ENCODE measurements at places on chromosomes 16 and 17.
A peak's percentile ranks its signal among the peaks of the same experiment; 100 is the strongest.

GRCh38 chr17:4944163-4944553 lies 4.1 kb downstream of the RNF167 start:
- no peak for DNase-seq

- no peak for DNase-seq
These were observed 171.8 kb upstream of the WSCD1 start for GRCh38 chr17:5898406-5898805.

- DNase-seq = no peak
These were observed 290.6 kb upstream of the CCL2 start for GRCh38 chr17:33964344-33964979.

DNA sequence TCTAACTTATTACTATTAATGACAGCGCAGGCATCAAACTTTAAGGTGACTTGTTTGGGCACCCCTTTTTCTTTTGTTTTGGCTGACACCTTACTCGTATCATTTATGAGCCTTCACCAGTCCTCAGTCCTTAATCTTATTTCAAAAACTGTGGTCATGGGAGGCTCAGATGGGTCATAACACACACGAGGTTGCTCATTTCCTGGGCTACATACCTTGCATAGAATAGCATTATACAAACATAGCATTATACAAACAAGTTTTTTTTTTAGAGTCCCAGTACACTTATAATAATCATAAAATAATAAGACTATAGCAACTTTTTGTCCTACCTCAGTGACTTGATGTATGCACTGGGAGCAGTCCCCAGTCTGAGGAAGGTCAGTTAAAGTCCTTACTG lies 11.2 kb upstream of the ACSF2 start:
- DNase-seq = no peak

GRCh38 chr16:85634747-85635544 lies 21.8 kb downstream of the GSE1 start:
- no peak for DNase-seq

DNA sequence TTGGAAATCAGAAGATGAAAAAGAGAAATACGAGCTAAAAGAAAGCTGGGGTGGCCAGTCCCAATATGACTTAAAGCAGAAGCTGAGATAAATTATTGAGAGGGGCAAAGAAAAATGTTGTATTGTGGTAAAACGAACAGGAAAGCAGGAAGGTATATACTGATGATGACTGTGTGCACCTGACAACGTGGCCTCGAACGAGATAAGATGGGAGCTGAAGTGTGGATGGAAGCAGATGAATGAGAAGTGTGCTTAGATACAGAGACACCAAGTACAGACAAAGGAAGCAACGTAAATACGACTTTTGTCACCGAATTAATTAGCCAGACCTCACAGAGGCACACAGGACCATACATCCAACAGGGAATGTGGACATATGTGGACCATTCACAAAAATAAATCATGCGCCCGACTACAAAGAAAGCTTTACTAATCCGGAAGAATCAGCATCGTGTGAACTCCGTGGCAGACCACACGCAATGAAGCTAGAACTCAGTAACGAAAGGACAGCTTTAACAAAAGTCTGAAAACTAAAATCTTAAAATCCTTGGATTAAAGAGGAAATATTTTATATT lies 218.7 kb downstream of the RPTOR start:
- DNase-seq = no peak

GRCh38 chr17:12665263-12666210 lies at the start of gene MYOCD:
TSS of gene MYOCD (plus strand) at chr17:12665890. CDS start at chr17:12666189, 299 bp downstream.
- DNase-seq = no peak

GRCh38 chr16:11692651-11693050 lies 24.4 kb downstream of the SNN start:
- no peak for DNase-seq

DNA sequence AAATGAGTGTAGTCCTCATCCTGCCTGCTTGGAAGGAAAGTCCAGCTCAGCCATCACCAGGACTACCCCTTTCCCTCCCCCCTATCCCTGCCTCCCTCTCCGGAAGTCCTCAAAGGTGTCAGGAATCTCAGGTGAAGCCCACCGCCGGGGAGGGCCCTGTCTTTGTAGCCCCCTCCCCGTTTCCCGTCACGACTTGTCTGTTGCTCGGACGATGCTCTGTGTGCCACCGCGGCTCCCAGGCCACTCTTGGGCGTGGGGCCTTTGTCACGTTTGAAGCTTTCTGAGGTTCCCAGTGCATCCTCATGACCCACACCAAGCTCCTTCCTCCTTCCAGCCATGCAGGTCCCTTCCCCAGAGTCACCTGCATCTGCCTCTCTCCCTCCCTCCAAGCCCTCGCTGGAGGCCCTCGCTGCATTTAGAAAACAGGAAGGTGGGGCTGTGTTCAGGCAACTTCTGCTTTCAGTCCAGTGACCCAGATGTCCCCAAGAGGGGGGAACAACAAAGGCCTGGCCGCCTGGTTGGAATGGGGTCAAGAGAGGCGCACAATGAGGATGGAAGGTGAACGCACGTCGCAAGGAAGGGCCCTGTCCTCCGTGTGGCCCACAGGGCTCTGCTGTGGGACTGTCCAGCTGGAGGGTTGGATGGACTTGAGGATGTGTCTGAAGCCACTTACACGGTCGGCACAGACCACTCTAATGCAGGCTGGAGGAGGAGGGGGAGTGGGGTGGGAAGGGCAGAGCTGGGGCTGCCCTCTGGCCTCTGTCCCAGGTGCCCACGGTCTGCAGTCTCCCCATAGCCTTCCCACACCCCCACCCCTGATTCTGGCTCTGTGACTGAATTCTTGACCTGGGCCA lies 59.9 kb downstream of the OR1D5 start:
- no peak for DNase-seq

GRCh38 chr16:56691885-56692284 lies 9.6 kb downstream of the MT1X start:
- no peak for DNase-seq

GRCh38 chr17:29179232-29180033 lies 765 bp downstream of the MYO18A start:
- no peak for DNase-seq

GRCh38 chr16:12009462-12009861 lies 32.9 kb downstream of the SNX29 start:
- DNase-seq = no peak

DNA sequence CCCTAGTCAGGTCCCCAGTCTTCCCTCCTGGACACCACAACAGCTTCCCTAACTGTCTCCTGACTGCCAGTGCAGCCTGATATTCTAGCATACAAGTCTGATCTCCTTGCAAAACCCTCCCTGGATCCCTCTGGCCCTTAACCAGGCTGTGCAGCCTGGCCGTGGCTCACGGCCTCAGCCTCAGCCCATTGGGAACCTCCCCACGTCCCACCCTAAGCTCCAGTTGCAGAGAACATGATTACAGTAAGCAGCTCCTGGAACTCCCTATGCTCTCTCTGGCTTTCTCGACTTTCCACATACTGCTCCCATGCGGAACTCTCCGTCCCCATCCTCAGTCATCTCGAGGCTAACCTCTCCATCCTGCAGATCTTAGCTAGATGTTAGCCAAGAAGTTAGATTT lies 13.0 kb downstream of the ALOX12B start:
- no peak for DNase-seq

DNA sequence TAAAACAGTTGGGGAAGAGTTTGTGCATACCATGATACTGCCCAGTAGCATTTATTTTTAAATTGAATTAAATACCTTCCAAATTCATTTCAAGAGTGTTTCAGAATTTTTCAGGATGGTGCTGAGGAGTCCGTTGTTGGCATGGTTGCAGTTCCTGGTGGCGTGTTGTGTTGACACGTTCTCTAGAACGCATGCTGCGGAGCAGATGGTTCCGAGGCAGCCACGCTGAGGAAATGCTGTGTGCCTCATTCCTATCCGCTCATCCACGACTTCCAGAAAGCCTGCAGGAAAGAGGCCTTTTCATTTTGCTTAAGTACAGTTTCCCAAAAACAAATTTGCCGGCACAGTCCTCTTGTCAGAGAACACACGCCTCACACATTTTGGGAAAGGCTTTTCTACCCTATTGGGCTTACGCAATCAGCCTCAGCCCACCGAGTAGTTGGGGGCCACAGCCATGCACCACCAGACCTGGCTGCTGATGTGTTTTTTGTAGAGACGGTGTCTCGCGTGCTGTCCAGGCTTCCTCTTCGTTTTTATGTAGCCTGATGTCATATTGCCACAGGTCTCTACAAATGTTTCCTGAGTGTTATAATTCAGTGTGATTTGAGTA lies 32.1 kb upstream of the IL17C start:
- no peak for DNase-seq

DNA sequence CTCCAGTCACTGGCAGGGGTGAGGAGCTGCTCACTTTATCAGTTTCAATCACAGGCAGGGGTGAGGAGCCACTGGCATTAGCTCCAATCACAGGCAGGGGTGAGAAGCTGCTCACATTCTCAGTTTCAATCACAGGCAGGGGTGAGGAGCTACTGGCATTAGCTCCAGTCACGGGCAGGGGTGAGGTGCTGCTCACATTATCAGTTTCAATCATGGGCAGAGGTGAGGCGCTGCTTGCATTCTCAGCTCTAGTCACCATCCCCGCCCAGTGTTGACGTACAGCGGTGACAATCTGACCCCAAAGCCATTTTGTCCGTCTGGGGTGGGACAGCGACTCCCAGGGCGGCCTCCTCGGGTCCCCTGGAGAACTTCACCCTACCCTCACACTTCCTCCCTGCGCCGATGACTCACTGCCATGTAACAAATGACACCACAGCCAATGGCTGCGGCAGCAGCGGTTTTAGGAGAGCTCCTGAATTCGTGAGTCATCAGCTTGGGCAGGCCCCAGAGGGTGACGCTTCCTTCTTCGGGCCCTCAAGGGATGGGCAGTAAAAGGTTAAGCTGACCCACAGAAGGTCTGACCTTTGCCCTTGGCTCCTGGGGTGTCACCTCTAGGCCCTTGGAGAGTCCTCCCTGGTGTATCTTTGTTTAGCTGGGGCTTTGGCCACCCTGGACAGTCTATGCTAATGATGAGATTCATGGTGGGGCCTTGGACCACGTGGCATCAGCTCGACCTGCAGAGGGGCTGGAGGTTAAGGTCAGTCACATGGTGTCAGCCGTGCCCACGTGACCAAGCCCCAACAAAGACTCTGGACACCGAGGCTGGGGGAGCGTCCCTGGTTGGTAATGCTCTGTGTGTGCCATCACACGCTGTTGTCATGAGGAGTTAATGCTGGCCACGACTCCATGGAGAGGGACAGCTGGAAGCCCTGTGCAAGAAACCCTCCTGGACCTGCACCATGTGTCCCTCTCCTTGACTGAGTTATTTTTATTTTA lies 171.7 kb downstream of the C16orf95 start:
- no peak for DNase-seq

GRCh38 chr16:4110680-4111079 lies 5.6 kb downstream of the ADCY9 start:
- no peak for DNase-seq

DNA sequence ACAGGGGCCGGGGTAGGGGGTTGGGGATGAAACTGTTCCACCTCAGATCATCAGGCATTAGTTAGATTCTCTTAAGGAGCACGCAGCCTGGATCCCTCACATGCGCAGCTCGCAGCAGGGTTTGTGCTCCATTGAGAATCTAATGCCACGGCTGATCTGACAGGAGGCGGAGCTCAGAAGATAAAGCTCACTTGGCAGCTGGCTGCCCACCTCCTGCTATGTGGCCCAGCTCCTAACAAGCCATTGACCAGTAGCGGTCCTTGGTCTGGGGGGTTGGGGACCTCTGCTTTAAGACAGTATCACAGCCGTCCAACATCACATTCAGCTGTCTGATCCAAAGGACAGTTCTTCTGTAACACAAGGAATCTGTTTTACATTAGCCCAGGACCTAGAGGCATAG lies 62.5 kb downstream of the SLC39A11 start:
- no peak for DNase-seq

DNA sequence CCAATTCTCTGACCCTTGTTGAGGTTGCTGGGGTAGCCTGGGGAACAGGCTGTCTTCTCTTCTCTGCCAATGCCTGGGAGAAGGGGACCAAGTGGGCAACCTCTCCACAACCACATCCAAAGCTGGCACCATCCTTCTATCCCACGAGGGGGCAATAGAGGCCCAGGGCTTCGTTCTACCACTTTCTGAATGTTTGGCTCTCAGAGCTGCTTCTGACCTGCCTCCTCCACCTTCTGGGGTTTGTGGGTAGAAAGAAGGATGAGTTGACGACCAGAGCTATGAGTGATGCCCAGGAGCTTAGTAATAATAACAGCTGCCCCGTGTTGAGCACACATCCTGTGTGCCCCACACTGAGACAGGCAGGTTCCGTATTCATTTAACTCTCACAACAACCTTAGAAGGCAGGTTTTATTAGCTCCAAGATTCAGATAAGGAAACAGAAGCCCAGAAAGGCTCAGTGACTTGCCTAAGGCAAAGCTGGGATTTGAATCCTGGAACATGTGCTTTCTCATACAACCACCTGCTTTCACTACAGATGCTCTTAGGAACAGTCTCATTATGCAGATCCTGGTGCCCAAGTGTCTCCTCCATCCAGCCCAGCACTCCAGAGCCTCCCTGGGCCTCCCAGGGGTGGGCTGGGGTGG lies 11.1 kb downstream of the TSPOAP1 start:
- DNase-seq = peak; percentile 62

GRCh38 chr16:51166091-51166490 lies 15.0 kb upstream of the SALL1 start:
- DNase-seq = no peak

GRCh38 chr17:76523084-76524037 lies 14.1 kb downstream of the CYGB start:
- DNase-seq = peak; percentile 81

GRCh38 chr17:50280068-50280467 lies 5.8 kb downstream of the TMEM92 start:
- no peak for DNase-seq

- DNase-seq = no peak
These were observed 3.5 kb downstream of the KRT40 start for GRCh38 chr17:40980596-40980995.

DNA sequence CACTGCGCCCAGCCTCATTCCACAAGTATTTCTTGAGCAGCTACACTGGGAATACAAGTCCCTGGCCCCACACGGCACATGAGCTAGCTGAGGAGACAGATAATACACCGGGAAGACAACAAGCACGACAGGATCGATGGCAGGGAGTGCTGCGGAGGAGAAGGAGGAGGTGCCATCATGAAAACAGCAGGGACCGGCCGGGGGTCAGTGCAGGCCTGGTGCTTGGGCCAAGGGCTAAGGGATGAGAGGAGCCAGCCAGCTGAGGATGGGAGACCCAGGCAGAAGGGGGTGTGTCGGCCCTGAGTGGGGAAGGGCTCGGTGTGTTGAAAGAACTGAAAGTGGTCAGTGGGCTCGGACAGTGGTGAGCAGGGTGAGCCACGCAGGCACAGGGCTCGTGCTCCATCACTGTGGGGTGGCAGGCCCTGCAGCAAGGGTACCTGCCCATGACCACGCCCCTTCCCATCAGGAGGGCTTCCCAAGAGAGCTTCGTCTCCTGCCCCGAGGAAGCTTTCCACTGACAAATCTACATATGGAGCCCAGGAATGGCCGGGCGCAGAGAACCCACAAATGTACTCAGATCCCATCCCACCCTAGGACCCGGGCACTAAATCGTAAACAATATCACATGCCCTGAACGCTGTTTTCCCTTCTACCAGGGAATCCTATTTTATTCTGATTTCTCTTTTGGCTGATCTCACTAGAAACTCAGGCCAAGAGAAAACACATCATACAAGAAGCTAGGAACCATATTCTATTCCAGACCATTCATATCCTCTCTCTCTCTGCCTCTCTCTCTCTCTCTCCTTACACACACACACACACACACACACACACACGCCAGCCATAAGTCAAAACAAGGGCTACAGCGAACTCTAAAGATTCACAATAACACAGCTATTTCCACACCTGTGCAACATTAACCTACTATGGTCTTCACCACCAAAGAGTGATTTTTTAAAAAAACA lies 50.7 kb upstream of the TNRC6C start:
- DNase-seq = no peak

All from stimulated activated CD4-positive, alpha-beta T cell treated with anti-CD3 and anti-CD28 coated beads, Interleukin-4, amount 100 ng/mL, for 1 hour (primary cell).